ENCODE measurements at places on chromosomes 6 and 20.

- no peak for DNase-seq
These were observed 13.8 kb upstream of the TLDC2 start for GRCh38 chr20:36861875-36862801.

GRCh38 chr20:52003415-52003814, 188.2 kb downstream of the ZFP64 start:
- DNase-seq = no peak

DNA sequence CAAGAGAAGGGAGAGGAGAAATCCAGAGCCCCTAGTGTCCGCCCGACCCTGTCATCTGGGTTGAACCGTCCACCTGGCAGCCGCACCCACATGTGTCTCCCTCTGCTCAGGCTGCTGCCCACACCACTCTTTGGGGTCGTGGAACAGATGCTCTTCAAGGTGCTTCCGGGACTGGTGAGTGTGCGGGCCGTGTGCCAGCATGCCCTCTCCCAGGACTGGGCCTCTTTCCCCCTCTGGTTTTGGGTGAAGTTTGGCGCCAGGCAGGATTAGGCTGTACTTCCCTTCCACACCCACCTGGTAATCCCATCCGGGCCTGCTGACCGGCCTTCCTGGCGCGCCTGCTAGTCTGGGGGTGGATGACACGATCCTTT, 7.9 kb downstream of the BPIFB3 start:
- no peak for DNase-seq

DNA sequence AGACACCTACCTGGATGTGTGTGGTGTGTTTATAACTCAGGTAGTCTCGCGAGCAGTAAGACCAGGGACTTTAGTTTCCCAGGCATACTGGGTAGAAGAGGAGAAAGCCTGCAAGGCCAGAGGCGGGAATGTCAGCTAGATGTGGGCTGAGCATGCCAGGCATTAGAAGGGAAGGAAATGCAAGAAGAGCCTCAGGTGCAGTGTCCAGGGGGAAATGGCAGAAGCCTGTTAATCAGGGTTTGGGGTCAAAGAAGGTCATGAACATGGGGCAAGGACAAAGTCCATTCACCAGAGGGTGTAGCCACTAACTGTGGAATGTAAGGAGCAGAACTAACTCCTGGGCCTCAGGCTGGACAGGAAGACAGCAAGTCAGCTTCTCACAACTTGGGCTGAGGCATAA, 305.0 kb downstream of the SMOC2 start:
- DNase-seq = no peak

DNA sequence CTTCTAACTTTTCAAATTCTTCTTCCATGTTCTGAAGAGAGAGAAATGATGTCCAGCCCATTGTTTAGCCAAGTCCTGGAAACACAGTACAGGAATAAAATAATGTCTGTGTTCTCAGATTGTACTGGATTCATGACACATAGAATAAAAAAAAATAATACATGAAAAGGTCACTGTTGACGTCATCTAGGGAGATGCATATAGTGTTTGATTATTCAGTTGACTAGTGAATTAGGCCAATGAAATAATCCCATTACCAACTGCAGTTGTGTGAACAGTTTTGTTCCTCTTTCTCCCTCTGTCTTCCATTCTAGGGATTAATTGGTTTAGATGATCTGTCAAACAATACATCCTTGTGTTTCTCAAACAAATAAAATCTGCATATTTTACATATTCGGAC, 222.8 kb downstream of the ALDH8A1 start:
- DNase-seq = no peak

DNA sequence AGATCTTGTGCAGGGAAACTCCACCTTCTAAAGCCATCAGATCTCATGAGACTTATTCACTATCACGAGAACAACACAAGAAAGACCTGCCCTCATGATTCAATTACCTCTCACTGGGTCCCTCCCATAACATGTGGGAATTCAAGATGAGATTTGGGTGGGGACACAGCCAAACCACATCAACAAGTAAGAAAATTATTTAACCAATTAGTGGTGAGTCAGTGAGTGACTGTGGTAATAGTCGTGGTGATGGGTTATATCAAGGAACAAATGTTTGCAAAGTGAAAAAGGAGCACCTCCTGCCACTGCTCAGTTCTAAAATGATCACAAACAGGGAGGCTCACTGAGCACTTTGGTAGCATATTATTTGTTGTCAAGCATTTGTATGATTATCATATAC, 20.6 kb downstream of the EPM2A start:
- no peak for DNase-seq

DNA sequence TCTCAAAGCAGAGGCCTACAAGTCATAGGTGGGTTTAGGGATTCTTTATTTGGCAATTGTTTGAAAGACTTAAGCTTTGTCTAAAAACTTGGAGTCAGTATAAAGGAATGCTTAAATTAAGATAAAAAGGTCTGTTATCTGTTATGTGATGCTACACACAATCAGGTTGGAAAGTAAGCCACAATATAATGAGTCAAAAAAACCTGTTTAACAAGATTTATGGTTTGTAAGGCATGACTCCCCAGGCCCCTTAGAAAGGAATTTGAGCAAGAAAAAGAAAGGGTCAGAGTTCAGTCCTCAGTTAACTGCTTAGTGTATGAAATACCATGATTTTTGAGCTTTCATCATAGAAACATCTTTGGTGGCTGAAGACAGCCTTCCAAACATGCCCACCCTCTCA, 66.8 kb upstream of the HMGN3 start:
- DNase-seq = no peak

DNA sequence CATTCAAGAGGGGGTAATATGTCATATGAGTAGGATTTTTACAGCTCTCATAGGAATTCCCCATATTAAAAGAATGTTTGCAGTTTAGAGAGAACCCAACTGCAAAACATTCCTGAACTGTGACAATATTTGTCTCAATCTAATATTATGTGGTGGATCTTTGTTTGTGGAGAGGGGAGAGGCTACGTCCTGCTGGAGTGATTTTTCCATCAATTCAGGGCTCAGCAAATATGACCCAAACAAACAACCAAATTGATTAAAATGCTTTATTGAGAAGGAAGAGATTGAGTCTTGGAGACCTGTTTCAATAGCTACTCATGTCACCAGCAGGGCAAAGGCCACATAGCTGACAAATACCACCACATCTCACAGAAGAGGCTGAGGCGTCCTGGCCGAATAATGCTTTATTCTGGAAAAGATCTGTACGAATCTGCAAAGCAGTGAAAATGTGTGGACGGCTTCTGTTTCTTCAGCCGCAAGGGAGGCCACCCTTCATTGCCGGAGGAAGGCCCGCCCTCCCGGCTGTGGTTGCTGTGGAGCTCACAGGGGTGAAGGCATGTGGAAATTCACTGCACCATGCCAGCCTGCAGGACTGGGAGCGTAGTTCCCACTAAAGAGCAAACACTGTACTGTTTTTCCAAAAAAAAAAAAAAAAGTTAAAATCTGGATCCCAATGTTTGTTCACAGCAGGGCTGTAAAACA, 89.7 kb upstream of the QKI start:
- no peak for DNase-seq

Data from NCI-H2081 treated with DMSO at 0.1 percent for 48 hours (cell line).